CD4-positive, CD25-positive, alpha-beta regulatory T cell (primary cell): ENCODE measurements at places on chromosomes 16 and 17.

GRCh38 chr17:35742496-35742895, 10.5 kb downstream of the GAS2L2 start:
- no peak for DNase-seq

GRCh38 chr17:7732981-7733539, 15.5 kb downstream of the DNAH2 start:
- no peak for DNase-seq

- DNase-seq = no peak
Measured at GRCh38 chr16:77317059-77317458, 117.8 kb downstream of the ADAMTS18 start.

DNA sequence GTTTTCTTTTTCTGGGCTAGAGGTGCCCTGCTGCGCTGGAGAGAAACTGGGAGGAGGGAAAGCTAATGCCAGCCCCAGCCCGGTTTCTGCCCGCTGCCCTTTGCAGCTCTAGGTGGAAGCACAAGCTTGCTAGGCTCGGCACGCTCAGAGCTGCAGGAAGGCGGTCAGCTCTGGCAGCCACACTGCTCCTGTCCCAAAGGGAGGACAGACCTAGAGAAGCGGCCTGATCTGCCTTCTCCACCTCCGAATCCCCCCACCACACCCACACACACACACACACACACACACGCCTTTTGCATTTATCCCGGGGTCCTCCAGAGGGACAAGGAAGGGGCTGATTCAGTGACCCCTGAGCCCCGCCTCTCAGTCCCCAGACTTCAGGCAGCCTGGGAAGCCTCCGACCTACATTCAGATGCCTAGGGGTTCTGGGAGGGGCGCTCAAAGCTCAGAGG, 418.1 kb downstream of the SOX9 start:
- no peak for DNase-seq

- no peak for DNase-seq
Measured at GRCh38 chr17:79785900-79786810, 8.2 kb downstream of the CBX2 start.

- DNase-seq = no peak
Measured at GRCh38 chr17:82203920-82204319, 8.7 kb downstream of the CCDC57 start.

- no peak for DNase-seq
Measured at GRCh38 chr16:4182581-4183236, 59.2 kb downstream of the SRL start.

DNA sequence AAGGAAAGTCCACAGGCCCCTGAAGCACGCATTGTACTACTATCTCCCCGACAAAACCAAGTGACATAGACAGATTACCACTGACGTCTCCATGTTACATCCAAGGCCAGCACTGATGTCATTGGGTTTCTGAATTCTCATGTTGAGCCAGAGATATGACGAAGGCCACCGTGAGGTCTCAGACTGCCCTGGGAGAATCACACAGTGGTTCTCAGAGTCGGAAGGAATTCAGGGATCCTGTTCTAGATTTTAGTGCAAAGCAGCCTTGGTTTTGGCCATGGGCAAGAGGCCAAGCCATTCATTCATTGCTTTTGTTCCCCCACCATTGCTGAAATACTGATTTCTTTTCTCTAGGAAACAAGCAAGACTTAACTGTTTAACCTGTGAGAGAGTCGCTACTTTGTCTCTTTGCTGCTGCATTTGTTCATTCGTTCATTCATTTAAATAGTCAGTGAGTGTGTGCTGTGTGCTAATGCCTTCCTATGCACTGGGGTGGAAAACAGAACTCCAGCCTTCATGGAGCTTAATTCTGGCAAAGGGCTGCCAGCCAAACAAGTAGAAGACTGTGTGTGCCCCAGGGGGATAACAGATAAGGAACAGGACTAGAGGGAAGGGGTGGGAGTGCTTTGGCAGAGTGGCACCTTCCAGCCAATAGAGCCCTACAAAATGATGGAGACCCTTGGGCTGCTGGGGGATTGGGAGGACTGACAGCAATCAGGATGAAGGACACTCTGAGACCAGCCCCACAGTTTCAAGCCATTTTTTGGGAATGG, 222.3 kb downstream of the MSI2 start:
- no peak for DNase-seq

- DNase-seq = no peak
Measured at GRCh38 chr16:65727534-65728137, 605.8 kb upstream of the CDH11 start.
